Hematopoietic multipotent progenitor cell (in vitro differentiated cells): ENCODE measurements at places on chromosomes 2 and 18.

DNA sequence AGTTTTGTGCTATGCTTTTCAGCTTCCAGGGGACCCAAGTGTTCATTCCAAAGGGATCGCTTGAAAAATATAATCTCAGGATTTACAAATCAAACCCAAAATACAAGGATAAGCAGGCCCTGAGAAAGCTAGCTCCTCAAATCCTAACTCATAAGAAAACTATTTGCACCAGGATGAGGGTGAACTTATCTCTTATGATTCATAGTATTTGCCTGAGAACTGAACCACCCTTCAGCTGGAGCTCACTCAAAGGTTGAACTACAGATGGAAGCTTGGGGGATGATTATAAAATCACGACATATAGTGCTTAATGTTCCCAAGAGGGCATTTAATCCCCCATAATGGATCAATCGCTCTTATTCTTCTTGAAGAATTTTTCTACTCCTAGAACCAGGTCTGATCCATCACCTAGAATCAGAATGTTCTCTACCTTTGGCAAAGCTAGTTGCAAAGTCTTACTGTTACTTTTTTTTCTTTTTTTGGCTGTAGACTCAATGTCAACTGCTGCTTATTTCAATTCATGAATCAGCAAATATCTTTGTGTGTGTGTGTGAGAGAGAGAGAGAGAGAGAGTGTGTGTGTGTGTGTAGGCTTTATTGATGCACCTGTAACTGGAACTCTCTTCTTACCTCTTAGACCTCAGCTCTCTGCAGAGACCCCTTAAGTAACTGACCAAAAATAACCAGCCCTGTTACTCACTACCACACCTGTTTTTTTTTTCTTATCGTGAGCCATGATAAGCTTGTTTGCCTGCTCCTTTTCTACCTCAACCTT is 44.8 kb downstream of the ARL4C start:
- peak; percentile 34 for DNase-seq

DNA sequence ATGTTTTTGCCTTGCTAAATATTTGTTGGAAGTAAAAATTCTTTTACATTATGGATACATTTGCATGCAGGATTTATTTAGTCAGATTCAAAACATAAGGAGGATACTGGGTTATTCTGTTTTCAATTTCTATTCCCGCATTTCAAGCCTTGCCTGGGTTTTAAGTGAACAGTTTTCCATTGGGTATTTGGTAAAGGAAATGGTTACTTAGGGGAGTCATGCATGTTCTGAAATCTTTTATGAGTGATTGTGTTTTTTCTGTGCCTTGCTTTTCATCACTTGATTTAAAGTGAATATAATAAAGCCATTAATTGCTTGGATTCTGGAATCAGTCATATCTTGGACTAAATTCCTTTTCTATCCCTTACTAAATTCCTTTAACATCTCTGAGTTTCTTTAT is 12.0 kb upstream of the SP9 start:
- no peak for DNase-seq

- no peak for DNase-seq
These were observed 3.3 kb upstream of the WNT10A start for GRCh38 chr2:218877331-218877730.

GRCh38 chr2:225309516-225309915 is 90.0 kb upstream of the NYAP2 start:
- no peak for DNase-seq

- no peak for DNase-seq
These were observed 468.2 kb downstream of the TDRD15 start for GRCh38 chr2:21591926-21592325.

GRCh38 chr18:32310101-32310500 is 120.3 kb downstream of the MEP1B start:
- DNase-seq = no peak

DNA sequence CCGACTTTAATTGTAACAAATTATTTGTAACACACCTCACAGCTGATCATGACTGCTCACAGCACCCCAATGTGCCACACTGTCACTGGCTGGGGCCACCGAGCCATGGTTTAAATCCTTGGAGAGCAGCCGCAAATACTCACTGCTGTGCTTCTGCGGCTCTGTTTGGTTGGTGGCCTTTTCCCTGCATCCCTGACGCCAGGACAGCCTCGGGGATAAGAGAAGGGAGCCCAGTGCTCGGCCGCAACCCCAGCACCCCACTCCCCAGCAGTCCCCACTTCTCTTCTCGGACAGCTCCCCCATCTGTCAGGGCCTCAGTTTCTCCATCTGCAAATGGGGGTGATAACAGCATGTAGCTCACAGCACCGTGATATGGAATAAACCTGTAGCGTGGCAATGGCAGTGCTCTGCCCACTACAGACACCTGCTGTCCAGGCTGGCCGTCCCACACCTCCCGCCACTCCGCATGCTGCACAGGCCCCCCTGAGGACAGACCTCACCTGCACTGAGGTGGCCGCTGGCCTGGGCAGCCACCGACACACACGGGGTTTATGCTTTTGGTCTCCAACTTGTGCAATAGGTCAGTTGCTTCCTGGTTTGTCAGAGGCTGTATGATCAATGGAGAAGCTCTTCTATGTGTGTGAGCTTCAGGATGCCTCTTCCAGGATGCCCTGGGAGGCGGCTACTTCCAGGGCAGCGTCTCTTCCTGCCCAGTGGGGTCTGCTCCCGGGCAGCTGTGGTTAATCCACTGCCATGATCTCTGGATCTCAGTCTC is 87.1 kb downstream of the NDUFA10 start:
- no peak for DNase-seq

DNA sequence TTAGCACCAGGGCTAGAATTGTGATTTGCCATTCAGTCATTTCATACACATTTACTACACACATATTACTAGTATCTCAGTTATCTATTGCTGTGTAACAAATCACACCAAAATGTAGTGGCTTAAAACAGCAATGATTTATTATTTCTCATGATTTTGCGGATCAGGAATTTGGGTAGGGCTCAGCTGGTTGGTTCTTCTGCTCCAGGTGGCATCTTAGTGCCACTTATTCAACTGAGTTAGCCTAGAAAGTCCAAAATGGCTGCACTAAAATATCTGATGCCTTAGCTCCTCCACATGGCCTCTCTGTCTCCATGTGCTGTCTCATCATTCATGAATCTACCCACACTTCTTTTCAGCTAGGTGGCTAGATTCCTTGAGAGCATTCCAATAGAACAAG is 107.1 kb downstream of the ZFP36L2 start:
- no peak for DNase-seq

- no peak for DNase-seq
These were observed 1287.8 kb upstream of the TMEFF2 start for GRCh38 chr2:193482557-193482956.

GRCh38 chr2:232994446-232994845 is 18.6 kb downstream of the NGEF start:
- DNase-seq = no peak

DNA sequence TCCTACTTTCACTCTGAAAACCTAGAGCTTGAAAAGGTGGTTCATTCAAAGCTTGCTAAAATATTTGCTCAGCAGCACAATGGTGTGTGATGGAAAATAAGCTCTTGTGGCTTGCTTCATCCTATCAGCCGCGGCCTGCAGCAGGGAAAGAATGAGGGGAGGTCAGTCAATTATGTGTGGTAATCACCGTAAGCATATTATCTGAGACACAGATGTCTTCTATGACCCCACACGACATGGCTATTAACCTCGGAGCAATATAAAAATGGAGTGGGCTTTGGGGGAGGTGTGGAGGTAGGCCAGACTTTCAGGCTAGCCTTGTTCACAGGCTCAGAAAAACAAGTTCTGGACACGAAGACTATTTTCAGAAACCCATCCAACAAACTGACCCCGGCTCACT is 98.4 kb upstream of the SIX3 start:
- DNase-seq = no peak

GRCh38 chr2:101974663-101975062 is 17.1 kb upstream of the IL1R2 start:
- no peak for DNase-seq

- no peak for DNase-seq
These were observed 40.7 kb upstream of the CCDC150 start for GRCh38 chr2:196598846-196599245.

GRCh38 chr2:34912084-34912483 is 1313.0 kb upstream of the FAM98A start:
- no peak for DNase-seq

- DNase-seq = peak; percentile 28
These were observed 230.9 kb upstream of the SMAD2 start for GRCh38 chr18:48161191-48161910.

GRCh38 chr2:209323738-209324137 is 100.1 kb upstream of the MAP2 start:
- no peak for DNase-seq

GRCh38 chr2:166127217-166128155 is at the start of gene SCN1A:
Gene SCN1A, minus strand, starts transcription at chr2:166128020. Its CDS starts 54,399 bp downstream, at chr2:166073621.
- DNase-seq = peak; percentile 58

DNA sequence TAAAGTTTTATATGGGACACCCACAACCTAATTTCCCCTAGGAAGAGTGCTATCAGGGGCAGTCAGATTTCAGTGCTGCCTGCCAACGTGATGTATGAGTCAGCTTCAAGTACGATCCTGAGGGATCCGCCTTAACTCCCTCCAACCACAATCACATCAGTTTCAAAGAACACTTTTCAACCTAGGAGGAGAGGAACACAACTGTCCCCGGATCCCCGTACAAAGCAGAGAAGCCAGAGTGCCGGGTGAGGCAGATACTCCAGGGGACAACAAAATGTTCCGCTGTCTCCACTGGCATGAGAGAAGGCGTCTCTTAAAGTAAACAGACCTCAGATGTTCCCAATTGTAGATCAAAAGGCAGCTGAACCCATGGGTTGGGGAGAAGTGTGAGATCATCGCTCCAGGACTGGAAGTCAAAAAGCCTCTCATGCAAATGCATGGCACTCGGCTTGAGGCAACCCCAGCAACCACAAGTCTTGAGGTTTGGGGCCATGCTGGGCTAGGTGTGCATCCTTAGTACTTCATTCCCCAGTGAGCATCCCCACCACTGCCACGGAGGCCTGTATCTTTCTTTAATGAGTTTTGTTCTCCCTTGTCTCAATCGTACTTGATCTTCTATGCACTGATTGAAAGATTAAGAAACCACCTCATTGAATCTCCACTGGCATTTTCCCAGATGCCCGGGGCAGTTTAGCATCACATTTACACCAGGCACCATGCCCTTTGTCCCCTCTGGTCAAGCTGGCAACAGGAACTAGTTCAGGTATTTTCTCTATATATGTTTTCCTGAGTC is 91.0 kb upstream of the CCBE1 start:
- no peak for DNase-seq

GRCh38 chr18:3605486-3605952 is 155.5 kb downstream of the TGIF1 start:
- no peak for DNase-seq

GRCh38 chr2:239905306-239905705 is 119.8 kb downstream of the NDUFA10 start:
- DNase-seq = no peak

DNA sequence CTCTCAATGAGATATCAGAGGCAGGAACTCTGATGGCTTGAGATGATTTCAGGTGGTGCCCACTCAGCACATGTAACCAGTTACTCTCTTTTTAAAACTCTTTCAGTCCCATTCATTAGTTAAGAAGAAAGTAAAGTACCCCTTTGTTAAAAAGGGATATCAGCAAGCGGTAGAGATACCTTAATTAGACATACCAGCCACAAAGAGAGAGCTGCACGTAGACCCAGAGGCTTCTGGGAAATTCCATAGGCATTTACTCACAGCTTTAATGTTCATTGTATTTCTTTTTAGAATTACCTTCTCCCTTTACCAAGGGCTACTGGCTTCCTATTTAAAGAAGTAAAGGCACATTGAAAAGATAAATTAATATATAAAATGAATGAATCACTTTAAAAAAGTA is 63.3 kb downstream of the LYPD6B start:
- no peak for DNase-seq

GRCh38 chr2:153971855-153972254 is 100.1 kb downstream of the GALNT13 start:
- no peak for DNase-seq

DNA sequence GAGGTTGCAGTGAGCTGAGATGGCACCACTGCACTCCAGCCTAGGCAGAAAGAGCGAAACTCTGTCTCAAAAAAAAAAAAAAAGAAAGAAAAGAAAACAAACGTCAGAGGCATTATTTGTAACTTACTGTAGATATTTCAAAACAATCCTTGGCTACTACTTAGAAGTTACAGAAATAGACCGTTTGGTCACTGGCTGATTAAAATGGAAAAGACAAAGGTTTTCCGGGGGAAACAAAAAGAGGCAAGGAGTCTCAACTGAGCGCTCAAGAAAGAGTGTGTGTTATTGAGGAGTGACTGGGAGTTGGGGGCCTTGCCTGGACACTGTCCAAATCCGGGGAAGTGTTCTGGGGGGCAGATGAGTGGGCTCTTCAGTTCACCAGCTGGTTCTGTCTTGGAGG is 47.6 kb downstream of the TEX44 start:
- no peak for DNase-seq

- no peak for DNase-seq
These were observed 155.2 kb downstream of the ALK start for GRCh38 chr2:29766191-29766590.

DNA sequence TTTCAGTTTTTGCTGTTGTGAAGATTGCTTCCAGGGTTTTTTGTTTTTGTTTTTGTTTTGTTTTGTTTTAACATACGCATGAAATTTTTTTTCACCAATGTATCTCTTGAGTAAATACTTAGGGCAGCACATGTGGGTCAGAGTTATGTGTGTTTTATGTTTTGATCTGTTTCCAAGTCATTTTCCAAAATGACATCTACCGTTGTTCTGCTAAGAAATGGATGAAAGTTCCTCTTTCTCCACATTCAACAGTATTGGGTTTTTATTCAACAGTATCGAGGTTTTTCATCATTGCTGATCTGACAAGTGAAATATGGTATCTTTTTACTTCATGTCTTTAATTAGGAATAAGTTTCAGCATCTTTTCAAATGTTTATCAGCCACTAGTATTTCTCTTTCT is 16.7 kb downstream of the RNF144A start:
- DNase-seq = peak; percentile 28

GRCh38 chr18:2960983-2961696 is 51.8 kb downstream of the LPIN2 start:
- no peak for DNase-seq
